ENCODE measurements at places on chromosomes 5 and 9.

DNA sequence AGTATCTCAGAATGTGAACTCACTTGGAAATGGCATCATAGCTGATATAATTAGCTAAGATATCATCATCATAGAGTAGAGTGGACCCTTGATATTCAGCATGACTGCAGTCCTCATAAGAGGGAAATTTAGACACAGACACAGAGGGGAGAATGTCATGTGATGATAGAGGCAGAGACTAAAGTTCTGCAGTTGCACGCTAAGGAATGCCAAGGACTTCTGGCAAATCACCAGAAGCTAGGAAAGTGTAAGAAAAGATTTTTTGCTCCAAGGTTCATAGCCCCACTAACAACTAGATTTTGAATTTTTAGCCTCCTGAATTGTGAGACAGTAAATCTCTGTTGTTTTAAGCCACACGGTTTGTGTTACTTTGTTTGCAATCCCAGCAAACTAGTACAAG, 612.6 kb upstream of the ST8SIA4 start:
- no peak for DNase-seq

DNA sequence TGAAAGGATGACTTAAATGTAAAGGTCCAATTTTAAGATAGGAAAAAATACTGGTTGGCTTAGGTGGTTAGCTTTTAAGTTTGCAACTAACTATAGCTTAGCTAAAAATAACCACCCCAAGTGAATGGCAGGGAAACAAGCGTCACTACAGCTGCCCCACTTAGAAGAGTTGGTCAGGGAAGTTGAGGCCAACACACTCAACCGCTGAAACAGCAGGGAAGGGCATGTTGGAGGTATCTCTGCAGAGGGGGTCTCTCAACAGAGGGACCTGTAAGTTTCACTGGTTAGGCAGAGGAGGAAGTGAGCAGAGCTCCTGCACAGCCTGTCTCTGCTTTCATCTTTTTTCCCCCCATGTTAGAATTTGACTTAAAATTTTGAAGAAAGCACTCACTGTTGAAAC, 75.3 kb downstream of the LHFPL2 start:
- DNase-seq = no peak

DNA sequence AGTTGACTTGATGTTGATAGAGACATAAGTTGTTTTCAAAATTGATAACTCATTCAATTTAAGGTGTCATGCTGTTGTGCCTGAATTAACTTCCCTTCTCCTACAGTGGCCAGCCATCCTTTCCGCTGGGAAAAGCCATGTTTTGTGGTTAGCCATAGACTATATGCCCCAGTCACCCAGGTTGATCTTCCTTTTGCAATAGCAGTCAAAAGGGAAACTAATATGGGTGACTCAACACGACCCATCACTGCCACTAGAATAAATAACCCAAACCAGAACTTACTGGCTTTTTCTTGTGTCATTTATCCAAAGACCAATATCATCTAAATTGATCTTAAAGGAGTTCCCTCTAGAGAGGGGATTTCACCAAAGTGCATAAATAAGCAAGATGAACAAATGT, 87.4 kb downstream of the PTCD2 start:
- no peak for DNase-seq

DNA sequence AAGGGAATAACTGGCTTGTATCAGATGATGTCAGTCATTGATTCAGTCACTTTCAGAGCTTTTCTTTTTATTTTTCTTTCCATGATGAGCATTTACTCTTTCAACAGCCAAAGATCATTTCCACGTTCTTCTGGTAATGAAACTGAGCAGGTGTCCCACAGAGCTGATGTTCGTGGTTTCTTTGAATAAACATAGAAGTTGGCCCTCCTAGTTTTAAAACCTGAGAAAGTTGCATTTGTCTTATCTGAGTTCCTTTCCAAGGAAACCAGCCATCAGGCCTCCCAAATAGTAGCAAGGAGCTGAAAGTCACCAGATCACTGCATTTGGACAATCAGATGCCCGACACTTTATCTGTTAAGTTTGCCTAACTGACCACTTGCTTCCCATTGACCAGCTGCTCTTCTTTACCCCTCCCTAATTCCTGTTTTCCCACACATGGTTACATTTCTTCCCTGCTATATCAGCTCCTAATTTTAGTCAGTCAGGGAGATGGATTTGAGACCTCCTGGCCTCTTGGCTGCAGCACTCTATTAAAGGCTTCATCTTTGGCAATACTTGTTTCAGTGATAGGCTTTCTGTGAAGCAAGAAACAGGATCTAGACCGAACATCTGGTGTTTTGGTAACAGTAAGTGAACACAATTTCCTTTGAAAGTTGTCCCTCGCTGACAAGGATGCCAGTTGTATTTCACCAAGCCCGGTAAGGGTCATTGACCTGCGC, 420.8 kb downstream of the CHSY3 start:
- DNase-seq = no peak

GRCh38 chr9:129798973-129799372, 4.0 kb upstream of the TOR1B start:
- DNase-seq = no peak

GRCh38 chr9:26950521-26950920, 3.5 kb upstream of the PLAA start:
- DNase-seq = no peak

GRCh38 chr9:73166468-73166867, 14.8 kb downstream of the ANXA1 start:
- no peak for DNase-seq

DNA sequence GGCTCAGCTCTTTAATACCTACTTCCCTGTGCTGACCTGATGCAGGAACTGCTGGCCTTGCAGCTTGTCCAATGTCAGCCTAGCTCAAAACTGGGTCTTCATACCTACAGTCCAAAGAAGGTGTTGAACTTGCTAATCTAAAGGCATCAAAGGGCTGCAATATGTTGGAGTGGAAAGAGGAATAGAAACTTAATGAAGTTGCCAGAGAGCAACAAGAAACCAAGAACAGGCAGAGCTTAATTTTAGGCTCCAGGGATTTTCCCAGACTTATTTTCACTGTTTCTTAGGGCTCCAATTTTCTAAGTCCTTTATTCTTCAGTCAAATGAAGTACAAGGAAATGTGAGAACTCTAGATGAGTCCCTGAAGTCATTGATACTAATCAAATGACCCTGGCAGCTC, 17.6 kb upstream of the ERCC6L2 start:
- no peak for DNase-seq

DNA sequence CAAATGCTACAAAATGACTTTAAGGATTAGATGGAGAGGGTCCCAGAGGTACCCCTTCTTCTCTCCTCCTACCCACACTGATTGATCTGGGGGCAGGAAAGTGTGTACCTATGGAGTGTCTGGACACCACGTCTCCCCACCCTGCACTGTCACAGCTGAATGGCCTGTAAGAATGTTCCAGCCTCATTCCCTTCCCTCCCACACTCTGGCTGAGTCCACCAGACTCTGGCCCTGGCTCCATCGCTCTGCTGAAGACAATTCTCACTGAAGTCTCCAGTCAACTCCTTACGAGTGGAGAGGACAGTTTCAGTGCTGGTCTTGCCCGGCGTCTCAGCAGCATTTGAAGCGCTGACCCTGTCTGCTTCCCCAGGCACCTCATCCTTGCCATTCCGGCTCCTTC, 105.8 kb downstream of the TTLL11 start:
- DNase-seq = no peak

GRCh38 chr5:62124266-62124665, 181.7 kb upstream of the KIF2A start:
- no peak for DNase-seq

- no peak for DNase-seq
These were observed 247.0 kb downstream of the CHSY3 start for GRCh38 chr5:130151239-130151638.

DNA sequence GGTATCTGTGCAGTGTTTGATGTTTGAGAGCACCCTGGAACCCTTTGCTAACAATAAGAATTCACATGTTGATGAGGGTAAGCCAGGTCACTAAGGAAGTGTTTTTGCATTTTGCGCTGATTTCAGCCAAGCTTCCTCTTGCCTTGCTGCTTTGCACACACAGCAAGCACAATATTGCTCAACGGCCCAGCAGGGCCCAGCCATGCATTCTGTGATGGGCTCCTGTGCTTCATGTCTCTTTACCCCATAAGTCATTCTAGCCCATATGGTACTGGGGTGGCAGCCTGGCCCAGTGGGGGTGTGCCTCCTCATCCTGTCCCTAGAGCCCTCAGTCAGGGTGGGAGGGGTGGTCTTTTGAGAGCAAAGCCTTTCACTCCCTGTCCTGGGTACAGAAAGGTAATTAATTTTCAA, 481.3 kb downstream of the GADD45G start:
- DNase-seq = no peak

GRCh38 chr5:89105171-89105695, 222.2 kb upstream of the MEF2C start:
- no peak for DNase-seq

- DNase-seq = no peak
These were observed 499.0 kb downstream of the SEMA5A start for GRCh38 chr5:9046756-9047481.

DNA sequence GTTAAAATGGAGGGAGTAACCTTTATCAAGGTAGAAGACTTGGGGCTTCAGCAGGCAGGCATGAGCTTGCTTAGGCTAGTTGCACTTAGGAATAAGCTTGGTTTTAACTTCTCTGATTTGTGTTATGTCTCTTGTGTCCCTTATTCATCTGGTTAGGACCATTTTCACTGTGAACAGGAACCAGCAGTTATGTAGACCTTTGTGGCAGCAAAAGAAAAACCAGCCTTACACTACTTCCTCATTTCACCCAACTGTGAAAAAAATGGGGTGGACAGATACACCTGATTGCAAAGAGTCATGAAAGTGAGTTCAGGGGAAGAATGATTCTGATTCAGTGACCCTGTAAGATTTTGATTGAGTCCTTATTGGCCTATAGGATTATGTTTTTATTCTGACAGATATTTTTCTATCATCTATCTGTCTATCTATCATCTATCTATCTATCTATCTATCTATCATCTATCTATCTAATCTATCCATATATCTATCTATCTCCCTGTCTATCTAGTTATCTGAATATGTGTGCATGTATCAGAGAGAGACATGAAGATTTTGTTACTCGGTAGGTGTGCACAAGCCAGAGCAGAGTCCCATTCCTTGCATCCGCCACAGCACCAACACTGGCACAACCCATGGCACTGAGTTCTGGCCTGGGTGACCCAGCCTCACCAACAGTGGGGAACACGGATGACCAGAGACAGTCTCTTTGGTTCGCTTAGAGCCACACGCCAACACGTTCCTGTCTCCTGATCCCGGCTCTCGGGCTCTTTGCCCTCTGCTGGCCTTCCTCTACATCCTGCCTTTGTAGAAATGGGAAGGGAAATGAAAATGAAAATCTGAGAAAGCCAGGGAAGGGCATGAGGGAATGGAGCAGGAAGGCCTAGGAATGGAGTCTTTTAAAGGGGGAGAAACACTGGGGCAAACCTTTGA, 1.3 kb upstream of the ZNF366 start:
- no peak for DNase-seq

GRCh38 chr5:121949885-121950284, 11.9 kb upstream of the SRFBP1 start:
- no peak for DNase-seq

DNA sequence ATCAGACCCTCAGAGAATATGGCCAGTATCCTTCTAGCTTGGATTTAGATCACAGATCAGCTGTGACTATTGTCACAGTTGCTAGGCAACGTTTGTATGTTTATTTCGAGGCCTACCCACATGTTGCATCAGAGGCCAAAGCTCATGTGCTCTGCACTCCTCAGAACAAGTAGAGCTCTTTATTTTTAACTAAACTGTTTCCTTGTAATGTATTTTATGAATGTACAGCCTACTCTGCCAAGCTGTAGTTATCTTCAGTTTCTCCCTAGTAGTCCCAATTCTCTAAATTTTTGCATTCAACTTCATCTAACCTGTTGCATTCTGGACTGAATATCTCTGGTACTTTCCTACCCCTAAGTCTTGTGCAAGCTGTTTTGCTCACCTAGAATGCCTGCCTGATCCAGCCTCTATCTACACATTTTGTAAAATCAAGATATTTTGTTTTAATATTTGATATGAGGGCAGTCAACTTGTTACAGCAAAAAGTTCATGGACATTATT, 52.8 kb downstream of the CAST start:
- peak; percentile 54 for DNase-seq

- no peak for DNase-seq
These were observed 2.6 kb downstream of the FASTKD3 start for GRCh38 chr5:7866196-7866595.

DNA sequence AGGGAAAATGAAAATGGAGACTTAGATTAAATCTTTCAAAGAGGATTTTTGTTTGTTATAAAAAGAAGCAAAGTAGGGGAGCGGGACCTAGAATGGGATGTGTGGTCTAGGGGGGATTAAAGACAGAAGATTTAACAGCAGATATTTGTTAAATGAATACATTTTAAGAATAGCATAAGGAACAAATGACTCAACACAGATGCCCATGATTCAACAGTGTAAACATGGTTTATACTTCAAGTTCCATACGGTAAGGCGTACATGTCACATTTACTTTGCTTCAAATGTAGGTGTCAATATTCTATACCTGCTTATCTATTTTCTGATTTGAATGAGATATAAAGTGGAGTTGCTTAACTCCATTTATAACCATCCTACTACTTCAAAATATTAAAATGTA, 1.5 kb downstream of the TICAM2 start:
- DNase-seq = no peak

DNA sequence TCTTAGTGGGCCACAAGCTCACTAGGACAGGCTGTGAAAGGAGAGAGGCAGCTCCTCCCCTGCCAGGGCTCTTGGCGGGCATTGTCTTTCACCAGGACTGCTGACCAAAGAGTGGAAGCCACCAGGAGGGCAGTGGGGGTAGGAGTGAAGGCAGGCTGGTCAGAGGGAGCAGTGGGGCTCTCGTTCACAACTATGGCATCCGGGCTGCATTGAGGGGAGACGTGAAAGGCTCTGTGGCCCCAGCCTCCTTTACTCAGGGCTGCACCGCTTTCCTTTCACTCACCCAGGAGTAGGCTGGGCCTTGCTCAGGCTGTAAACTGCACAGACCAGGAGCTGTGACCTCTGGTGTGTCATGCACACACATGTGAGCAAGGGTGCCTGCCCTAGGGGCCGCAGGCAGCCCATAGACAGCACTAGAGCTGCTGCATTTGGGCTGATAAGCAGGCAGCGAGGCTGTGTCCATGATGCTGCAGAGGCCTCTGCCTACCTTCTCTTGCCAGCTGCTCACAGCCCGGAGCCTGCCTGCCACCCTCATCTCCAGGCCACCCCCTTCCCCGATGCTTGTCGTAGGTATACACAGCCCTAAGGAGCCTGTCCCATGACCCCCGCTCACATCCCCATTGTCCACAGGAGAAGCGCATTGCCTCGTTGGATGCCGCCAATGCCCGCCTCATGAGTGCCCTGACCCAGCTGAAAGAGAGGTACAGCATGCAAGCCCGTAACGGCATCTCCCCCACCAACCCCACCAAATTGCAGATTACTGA, 130.4 kb downstream of the DAB2IP start:
- no peak for DNase-seq

- no peak for DNase-seq
These were observed 72.0 kb upstream of the IQGAP2 start for GRCh38 chr5:76331126-76331525.

- no peak for DNase-seq
These were observed 170.8 kb downstream of the SGCD start for GRCh38 chr5:156497804-156498208.

Data from LNCaP clone FGC (cell line).